ENCODE measurements at places on chromosomes 7 and 10.

DNA sequence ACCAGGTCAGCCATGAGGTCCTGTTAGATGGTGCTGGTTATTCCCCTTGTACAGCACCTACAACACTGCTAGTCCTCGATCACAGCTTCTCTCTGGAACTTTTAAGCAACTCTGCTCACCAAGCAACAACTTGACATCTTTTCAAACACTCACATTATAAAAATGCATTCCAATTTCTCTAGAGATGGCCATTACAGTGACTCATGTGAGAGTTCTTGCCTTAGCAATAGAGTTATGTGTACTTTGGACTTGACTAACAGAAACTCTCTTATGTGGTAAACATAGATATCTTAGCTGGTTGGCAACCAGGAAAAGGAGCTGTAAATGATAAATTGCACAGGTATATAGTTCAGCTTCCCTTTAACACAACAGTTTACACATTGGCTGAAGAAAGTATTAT, 122.2 kb downstream of the PDE1C start:
- no peak for DNase-seq

DNA sequence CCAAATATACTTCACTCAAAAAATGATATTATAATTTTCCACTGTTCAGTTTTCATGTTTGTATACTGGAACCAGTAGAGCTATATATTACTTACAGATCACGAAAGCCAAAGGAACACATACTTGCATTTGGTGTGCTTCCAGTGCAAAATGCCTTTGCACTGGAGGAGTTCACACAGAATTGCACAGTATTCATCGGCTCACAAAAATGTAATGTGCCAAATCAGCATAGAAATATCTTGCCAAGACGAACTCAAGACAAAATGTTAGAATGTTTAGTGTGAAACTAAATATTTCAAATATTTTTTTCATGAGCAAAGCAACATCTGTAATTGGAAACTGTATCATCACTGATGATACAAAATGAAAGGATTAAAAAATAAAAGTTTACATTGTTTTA, 646.2 kb upstream of the SEMA3D start:
- no peak for DNase-seq

DNA sequence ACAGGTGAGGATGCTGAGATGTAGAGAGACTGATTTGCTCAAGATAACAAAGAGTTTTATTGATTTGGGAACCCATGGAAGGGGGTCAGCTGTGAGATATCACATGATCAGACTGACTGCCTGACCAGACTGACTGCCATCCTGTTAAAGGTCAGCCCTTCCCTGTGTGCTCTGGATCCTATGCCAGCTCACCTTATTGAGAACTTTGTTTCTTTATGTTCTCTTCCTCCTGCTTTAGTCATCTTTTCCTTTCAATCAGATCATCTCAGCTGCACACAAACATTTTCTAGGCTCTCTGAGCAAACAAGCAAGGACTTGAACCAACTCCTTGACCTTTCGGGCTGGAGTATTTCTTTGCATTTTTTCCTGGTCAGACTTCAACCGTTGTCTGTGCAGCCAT, 50.0 kb upstream of the MTPN start:
- no peak for DNase-seq

GRCh38 chr10:17474595-17475323, 20.4 kb upstream of the ST8SIA6 start:
- DNase-seq, result no peak

- no peak for DNase-seq
These were observed 284.4 kb downstream of the USP6NL start for GRCh38 chr10:11326913-11327616.

DNA sequence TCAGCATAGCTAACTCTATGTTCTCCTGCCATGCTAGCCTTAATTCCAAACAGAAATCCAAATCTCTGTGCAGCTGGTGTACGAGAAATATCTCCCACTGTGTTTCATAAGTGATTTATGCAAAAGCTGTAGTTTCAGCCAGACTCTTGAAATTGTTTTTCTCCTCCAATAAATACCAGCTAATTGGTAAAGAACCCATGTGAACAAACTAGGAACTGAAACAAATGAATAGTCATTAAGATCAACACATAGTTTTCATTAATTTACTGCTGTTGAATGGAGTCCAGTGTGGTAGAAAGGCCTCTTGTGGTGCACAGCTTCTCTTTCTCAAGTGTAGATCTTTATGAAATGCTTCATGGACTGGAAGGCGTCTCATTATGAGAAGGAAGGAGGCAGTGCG, 18.4 kb downstream of the PPP1R17 start:
- peak; percentile 51 for DNase-seq

- no peak for DNase-seq
These were observed 54.1 kb upstream of the UNC5B start for GRCh38 chr10:71158251-71158650.

DNA sequence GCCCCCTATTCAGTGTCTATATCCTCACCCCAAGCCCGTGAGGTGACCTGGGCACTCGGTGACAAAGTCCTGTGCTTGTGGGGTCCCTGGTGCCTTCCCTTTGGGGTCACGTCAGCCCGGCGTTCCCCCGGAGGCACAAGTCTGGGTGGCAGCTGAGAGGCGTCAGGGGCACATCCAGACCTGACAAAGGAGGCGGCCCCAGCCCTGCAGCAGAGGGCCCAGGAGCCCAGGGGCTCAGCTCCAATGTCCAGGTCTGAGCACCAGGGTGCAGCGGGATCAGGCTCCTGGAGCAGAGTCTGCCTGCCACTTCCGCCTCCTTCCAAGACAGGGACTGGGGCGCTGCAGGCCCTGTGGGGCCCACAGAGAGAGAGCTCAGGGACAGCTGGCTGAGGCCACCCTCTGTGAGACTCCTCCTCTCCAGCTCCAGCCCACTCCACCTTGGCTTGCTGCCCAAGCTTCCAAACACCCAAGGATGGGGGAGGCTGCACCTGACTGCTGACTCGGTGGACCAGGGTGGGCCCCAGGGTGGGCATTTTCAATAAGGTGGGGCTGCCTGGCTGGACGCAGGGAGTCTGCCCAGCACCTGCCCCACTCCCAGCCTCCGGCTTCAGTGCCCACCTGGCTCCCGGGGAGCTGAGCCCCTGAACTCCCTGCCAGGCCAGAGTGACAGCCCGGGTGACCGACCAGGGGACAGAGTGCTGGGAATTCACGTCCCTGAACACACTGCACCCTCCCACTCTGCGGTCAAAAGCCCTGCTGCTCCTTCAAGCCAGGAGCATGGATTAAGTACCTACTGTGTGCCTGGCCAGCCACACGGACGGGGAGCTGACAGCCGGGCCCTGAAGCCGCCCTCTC, 1.0 kb upstream of the KNDC1 start:
- no peak for DNase-seq

GRCh38 chr10:131445623-131446022, 134.1 kb upstream of the TCERG1L start:
- DNase-seq, result no peak

GRCh38 chr10:81498011-81498551, 376.9 kb upstream of the NRG3 start:
- DNase-seq, result no peak

GRCh38 chr10:103021150-103021899, 103.2 kb downstream of the CNNM2 start:
- no peak for DNase-seq

GRCh38 chr10:91316486-91316885, 93.7 kb upstream of the HECTD2 start:
- DNase-seq, result no peak

DNA sequence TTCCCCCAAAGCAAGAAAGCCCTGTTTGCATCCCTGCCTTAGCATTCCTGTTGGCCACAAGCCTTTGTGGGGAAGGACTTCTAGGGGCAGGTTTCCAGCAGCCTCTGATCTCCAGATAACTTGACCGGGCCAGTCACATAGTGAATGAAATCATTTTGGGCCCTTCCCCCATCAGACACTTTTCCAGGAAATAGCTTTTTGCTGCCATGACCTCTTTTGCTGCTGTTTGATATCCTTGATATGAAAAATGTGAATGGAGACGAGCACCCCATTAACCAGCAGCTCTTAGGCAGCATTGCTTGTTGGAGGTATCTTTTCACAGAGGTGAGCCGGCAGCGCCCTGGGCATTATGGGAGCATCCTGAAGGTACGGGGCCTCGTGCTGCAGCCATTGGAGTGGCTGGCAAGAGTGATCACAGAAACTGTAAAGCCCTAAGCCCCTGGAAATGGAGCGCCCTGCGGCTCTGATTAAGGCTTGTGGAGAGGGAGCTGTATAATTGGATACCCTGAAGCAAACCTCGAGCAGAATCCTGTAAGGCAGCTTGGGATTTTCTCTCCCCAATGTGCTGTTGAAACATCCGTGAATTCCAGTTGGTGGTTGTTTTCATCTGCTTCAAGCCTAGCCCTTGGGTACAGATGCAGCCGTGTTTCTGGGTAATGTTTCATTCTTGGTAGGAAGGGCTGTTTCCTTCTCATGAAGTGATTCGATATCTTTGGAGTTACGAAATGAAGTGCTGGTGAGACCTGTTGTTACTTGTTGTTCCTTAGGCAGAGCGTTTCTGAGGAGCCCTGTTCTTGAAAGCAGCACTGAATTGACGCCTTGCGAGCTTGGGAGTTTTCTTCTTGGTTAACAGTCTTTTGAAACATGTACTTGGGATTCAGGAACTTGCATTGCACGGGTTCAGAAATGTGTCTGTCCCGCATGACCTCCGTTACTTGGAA, 179.0 kb downstream of the PTEN start:
- no peak for DNase-seq

DNA sequence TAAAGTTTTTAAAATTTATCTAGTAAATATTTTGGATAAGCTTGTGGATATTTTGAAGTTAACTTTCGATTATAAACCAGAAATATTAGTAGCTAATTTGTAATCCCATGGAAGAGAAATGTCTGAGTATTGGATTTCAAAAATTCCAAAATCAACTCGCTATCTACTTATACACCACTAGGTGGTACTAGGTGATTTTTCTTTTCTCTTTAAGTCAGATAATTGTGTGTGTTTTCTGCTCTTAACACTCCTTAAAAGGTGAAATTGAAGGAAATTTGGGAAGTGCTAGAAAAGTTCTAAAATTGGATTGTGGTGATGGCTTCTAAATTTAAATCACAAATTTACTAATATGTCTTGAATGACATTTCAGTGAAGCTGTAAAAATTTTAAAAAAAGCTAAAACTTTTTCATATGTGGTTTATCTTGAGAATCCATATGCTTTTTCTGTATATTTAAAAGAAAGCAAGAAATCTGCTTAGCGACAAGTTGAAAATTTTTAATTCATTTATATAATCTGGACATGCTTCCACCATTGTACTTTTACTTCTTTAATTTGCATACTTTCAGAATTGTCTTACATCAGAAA, 90.2 kb downstream of the IPMK start:
- DNase-seq, result peak; percentile 6

- DNase-seq, result peak; percentile 16
These were observed 26.2 kb downstream of the TBATA start for GRCh38 chr10:70758757-70759514.

- no peak for DNase-seq
These were observed 37.7 kb downstream of the PRSS2 start for GRCh38 chr7:142808461-142808801.

- no peak for DNase-seq
These were observed 7.7 kb downstream of the LBX1 start for GRCh38 chr10:101221549-101221948.

DNA sequence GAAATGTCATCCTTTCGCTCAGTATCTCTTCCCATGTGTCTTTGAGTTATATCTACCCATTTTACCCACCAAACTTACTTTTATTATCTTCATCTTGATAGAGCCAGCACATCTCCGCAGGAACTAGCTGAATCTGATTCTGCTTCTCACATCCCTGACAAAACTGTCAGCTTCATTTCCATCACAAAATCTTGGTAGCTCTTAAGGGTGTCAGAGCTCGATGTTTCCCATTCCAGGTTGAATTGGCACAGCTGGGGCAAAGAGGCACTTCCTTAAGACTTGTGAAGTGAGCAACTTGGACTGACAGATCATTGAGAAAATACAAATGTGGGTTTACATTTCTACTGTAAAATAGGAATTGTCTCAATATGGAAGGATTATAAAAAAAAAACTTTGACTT, 434.5 kb downstream of the SUGCT start:
- no peak for DNase-seq

GRCh38 chr10:21184216-21184615, 287.1 kb upstream of the NEBL start:
- DNase-seq, result no peak

GRCh38 chr10:102965311-102965851, 47.3 kb downstream of the CNNM2 start:
- DNase-seq, result no peak

GRCh38 chr10:110056822-110057221, 49.0 kb downstream of the ADD3 start:
- no peak for DNase-seq

GRCh38 chr7:122724366-122724765, 21.6 kb upstream of the RNF148 start:
- DNase-seq, result no peak

DNA sequence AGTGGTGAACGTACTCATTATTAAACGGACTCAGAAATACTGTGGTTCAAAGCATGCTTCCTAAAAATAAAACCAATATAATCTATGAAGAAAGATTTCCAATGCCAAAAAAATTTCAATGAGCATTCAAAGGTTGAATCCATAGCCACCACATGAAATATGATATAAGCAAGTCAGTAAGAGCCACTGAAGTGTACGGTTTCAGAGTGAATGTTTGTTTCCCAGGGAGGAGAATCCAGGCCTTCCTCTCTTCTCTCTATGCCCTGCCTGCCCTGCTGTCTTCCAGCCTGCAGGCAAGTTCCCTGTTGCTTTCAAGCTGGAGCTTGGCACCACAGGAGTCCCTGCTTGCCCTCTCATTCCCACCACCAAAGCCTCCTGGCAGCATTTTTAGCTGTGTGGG, 1171.6 kb upstream of the C7orf33 start:
- no peak for DNase-seq

DNA sequence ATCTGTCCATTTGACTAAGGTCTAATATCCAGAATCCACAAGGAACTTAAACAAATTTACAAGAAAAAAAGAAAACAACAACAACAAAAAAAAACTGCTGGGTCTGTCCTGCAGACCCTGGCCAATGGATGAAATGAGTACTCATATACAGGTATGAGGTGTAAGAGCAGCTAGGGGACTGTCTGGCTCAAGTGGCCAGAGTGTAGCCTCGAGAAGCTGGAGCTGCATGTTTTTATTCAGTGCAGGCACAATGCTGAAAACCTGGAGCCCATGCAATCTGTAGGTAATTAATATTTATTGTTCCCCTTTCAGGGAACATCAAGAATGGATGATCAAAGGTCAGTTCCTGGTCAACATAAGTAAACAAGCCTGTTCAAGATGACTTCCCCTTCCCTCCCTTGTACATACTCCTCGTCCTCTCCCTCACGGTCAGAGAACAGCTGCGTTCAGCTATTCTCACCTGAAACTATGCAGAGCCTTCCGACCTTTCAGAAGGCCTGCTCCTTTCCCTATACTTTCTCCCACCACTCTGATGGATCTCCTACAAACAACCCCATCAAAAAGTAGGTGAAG, 15.5 kb downstream of the CYP2C19 start:
- no peak for DNase-seq

DNA sequence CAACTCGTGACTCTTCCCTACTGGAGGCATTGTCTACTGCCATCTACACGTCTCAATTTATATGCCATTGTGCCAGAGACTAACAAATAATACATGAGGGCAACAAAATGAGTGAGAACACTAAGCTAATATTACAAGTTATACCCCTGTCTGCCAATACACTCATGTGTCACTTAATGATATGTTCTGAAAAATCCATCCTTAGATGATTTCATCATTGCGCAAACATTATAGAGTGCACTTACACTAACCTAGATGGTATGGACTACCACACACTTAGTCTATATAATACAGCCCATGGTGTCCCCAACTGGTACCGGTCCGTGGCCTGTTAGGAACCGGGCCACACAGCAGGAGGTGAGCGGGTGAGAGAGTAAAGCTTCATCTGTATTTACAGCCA, 64.3 kb upstream of the CTNNA3 start:
- DNase-seq, result no peak

- DNase-seq, result peak; percentile 53
These were observed 42.7 kb upstream of the CHST3 start for GRCh38 chr10:71921324-71922027.

Data from NCI-H446 treated with DMSO at 0.1 percent for 48 hours (cell line).